A549 treated with ZK216348 at 1 μM for 4 hours (cell line): ENCODE measurements at places on chromosomes 12 and 14. TPM values are rescaled to one million over a fixed set of nuclear protein-coding genes. Genes with fewer than 3 reads are reported as not detected.

ACVRL1 gene
- total RNA-seq = 0.05 TPM in 1 of 5 replicates, not detected in the others

PGF gene
- 2.5 to 4.7 TPM (median 4.1 TPM) in 5 replicates for total RNA-seq

GATC gene
- 19.4 to 26.1 TPM (median 24.1 TPM) in 5 replicates for total RNA-seq

NKX2-1 gene
- 0.11 TPM in 1 of 5 replicates, not detected in the others for total RNA-seq

LMNTD1 gene
- total RNA-seq = not detected in 5 replicates
